Endothelial cell (in vitro differentiated cells): ENCODE measurements at places on chromosomes 7 and 10.

DNA sequence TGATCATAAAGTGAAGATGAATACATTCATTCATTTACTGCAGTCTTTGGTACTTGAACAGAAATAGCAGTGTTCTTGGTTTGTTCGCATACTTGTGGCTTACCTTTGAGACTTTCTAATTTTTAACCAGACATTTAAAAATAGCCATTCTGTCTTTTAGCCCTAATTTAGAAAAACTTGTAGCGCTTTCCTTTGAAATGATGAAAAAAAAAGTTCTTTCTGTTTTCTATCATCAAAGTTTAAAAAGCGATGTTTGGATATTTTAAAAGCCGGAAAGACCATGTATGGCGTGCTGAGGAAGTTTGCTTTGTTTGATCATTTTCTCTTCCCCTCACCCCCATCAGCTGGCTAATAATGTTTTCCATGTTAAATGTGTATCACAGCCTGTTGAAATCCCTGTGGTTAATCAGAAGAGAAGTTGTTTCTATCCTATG is 116.3 kb downstream of the CUX1 start:
- peaks cover 31% of the 10 kb centered on the region for H3K4me1 ChIP-seq
- H3K4me3 ChIP-seq, result no peak overlapping the region
- peaks cover 2% of the 10 kb centered on the region for H3K27me3 ChIP-seq
- H3K36me3 ChIP-seq, result no peaks in the 10 kb centered on the region

- no peak for DNase-seq
- H3K4me3 ChIP-seq, result no peak overlapping the region
- no peak overlapping the region for H3K27ac ChIP-seq
- H3K4me1 ChIP-seq, result no peaks in the 10 kb centered on the region
- H3K27me3 ChIP-seq, result peaks cover 7% of the 10 kb centered on the region
These were observed 468.0 kb upstream of the ZMIZ1 start for GRCh38 chr10:78600740-78601139.

DNA sequence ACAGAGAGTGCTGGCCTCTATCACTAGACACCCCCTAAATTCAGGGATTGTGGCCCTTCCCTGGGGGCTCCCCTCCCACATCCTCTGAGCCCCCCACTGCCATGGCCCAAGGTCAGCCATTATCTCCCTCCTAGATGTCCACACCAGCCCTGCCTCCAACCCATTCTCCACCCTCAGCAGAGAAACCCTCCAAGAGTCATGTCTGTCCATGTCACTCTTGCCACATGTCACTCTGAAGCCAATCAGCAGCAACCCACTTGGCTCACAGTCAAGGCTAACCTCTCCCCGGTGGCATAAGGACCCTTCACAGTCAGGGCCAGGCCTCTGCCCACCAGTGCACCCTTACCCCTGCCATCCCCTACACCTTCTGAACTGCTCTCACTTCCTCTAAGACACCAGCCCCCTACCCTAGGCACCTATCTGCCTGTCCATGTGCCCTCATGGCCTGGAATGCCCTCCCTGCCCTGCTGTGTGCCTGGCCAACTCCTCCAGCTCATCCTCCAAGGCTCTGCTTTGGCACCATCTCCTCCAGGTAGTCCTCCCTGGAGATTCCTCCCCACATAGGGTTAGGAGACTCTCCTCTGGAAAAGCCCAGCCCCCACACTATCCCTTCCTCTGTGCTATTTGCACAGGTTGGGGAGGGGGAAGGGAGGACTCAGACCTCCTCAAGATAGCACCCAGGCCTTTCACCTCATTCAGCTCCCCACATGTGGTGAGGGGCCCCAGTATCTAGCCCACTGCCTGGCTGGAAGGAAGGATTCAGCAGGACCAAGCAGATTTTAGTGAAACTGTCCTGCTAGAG is 83.7 kb downstream of the GRID1 start:
- no peak overlapping the region for H3K4me3 ChIP-seq
- H3K27me3 ChIP-seq, result peaks cover 9% of the 10 kb centered on the region
- no peaks in the 10 kb centered on the region for H3K4me1 ChIP-seq
- H3K27ac ChIP-seq, result no peak overlapping the region

DNA sequence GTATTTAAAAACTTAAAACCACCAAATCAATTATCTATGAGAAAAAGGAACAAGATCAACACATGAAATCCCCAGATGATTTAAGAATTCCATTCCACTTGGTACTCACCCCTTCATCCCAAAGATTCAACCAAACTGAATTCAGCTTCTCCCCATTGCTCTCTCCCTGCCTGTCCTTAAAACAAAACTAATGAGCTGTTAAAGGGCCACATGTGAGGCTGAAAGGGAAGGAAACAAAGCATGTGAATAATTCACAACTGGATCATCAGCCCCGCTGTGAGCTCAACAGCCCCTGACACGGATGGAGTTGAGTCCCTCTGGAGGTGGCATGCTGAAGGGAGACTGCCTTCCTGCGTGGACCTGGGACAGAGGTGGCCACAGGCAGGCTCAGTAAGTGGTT is 32.9 kb downstream of the VOPP1 start:
- no peak overlapping the region for H3K4me3 ChIP-seq
- H3K4me1 ChIP-seq, result peaks cover 25% of the 10 kb centered on the region
- no peak for DNase-seq
- no peaks in the 10 kb centered on the region for H3K36me3 ChIP-seq
- no peak overlapping the region for H3K27ac ChIP-seq

DNA sequence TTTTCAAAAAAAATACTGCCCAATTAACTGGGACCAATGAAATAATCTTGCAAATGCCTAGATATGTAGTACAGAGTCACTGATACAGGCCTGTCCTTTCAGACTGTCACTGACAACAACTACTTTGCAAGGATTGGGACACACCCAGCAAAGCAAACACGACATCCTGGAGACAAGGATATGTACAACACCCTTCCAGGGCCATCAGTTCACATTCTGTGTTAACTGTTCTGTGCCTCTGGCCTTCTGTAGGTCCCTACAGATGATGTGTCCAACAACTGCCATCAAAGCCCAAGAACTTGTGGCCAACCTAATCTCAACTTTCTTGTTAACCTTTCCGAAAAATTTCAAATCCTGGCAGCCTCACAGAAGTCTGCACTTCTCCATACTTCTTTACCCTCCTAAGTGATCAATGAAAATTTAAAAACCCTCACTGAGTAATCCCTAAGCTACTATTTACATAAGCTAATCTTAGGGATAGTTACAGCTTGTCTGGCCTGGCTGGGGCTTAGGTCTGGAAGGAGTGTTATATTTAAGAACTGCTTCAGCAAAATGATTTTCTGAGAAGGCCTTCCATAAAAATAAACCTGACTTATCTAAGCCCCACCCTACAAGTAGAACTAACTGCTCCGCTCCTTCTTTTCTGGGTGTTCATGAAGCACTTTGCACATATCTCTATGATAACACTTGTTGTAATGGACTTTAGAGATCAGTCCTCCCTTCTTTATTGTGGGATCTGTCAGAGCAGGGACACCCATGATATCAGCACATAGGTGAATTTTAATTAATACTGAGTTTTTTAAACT is 21.0 kb downstream of the COBL start:
- H3K36me3 ChIP-seq, result no peaks in the 10 kb centered on the region
- peaks cover 2% of the 10 kb centered on the region for H3K4me1 ChIP-seq
- H3K27me3 ChIP-seq, result peaks cover 2% of the 10 kb centered on the region
- no peak overlapping the region for H3K27ac ChIP-seq
- no peak overlapping the region for H3K4me3 ChIP-seq

GRCh38 chr10:112071596-112072133 is 111.9 kb downstream of the GPAM start:
- no peak overlapping the region for H3K4me3 ChIP-seq
- DNase-seq, result no peak
- H3K4me1 ChIP-seq, result no peaks in the 10 kb centered on the region
- no peak overlapping the region for H3K27ac ChIP-seq

GRCh38 chr10:95172851-95173250 is 21.2 kb upstream of the ACSM6 start:
- no peak for DNase-seq
- H3K27ac ChIP-seq, result no peak overlapping the region
- H3K4me3 ChIP-seq, result no peak overlapping the region
- H3K4me1 ChIP-seq, result no peaks in the 10 kb centered on the region
- H3K36me3 ChIP-seq, result no peaks in the 10 kb centered on the region

- DNase-seq, result no peak
- H3K36me3 ChIP-seq, result no peaks in the 10 kb centered on the region
- H3K4me3 ChIP-seq, result no peak overlapping the region
- no peaks in the 10 kb centered on the region for H3K27me3 ChIP-seq
These were observed 29.0 kb upstream of the ADAM12 start for GRCh38 chr10:126417220-126417825.

DNA sequence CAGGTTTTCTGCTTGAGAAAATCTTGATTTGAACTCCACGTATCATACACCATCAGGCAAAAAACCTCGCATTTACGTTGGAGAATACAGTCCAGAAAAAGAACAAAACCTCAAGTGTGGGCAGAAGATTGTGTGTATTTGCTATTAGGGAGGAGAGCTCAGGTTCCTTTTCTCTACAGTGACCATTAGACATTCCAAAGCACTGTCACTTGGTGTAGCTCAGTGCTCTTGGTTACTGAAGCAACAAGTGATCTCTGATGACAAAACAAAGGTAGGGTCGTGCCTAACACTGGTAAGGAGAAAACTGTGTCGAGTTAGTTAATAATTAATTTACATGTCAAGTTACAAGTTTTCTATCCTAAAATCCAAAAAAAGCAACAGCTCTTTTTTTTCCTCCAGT is 72.6 kb downstream of the C1GALT1 start:
- peaks cover 2% of the 10 kb centered on the region for H3K27me3 ChIP-seq
- no peak overlapping the region for H3K27ac ChIP-seq
- H3K36me3 ChIP-seq, result no peaks in the 10 kb centered on the region
- no peak overlapping the region for H3K4me3 ChIP-seq
- no peak for DNase-seq

GRCh38 chr7:134037991-134038390 is 89.1 kb upstream of the LRGUK start:
- peaks cover 10% of the 10 kb centered on the region for H3K4me1 ChIP-seq
- H3K27ac ChIP-seq, result no peak overlapping the region
- no peak overlapping the region for H3K4me3 ChIP-seq
- no peaks in the 10 kb centered on the region for H3K36me3 ChIP-seq
- no peak for DNase-seq

- peaks cover 41% of the 10 kb centered on the region for H3K27me3 ChIP-seq
- H3K4me1 ChIP-seq, result peaks cover 29% of the 10 kb centered on the region
- no peak overlapping the region for H3K4me3 ChIP-seq
These were observed 5.5 kb upstream of the MNX1 start for GRCh38 chr7:157016024-157016351.

DNA sequence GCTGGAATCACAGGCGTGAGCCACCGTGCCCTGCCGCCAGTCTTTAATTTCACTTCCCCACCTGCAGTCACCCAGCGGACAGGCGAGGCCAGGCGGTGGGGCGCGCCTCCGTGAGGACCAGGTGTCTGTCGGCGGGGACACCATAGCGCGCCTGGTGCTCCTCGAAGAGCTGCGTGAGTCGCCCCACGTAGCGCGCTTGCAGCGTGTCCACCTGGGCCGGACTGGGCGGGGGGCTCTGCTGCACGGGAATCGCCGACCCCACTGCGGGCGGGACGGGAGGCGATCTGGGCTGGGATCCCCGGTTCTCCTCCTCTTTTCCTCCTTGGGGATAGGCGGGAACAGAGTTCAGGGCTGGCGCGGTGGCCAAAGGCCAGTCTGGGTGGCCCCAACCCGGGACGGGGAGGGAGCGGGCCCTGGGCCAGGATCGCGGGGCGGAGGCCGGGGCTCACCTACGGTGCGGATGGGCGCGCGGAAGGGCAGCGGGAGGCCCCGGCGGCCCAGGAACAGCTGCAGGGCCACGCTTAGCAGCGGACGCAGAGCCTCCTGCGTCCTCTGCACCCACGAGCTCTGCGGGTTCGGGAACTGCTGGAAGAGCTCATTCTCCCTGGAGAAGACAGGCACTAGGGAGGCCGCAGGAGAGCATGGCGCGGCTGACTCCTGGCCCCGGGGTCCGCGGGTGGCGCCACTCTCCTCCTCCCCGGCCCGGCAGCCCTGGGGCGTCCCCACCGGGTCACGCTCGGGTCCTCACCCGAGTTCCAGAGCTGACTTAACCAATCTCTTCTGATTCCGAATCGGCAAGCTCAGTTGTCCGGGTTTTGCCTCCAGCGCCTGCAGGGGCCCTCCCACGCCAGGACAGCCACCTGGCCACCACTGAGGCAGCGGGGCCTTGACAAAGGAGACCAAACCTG is 1.1 kb upstream of the MOGAT3 start:
- H3K27me3 ChIP-seq, result peaks cover 13% of the 10 kb centered on the region
- H3K4me1 ChIP-seq, result no peaks in the 10 kb centered on the region
- H3K4me3 ChIP-seq, result no peak overlapping the region
- no peaks in the 10 kb centered on the region for H3K36me3 ChIP-seq

- no peaks in the 10 kb centered on the region for H3K4me1 ChIP-seq
- peaks cover 2% of the 10 kb centered on the region for H3K27me3 ChIP-seq
- no peak overlapping the region for H3K4me3 ChIP-seq
- H3K36me3 ChIP-seq, result peaks cover 22% of the 10 kb centered on the region
- no peak overlapping the region for H3K27ac ChIP-seq
These were observed 240.7 kb downstream of the ZMYND11 start for GRCh38 chr10:375815-376505.
